Stimulated activated CD4-positive, alpha-beta T cell treated with anti-CD3 and anti-CD28 coated beads, Interleukin-12 subunit alpha, Interleukin-12 subunit beta, amount 100 ng/mL, for 48 hours (primary cell): ENCODE measurements at places on chromosomes 4 and X.

GRCh38 chr4:55592014-55592413, at the start of gene PDCL2:
PDCL2 (minus strand) TSS chr4:55592245; CDS start chr4:55592109, 136 bp downstream.
- DNase-seq, result no peak

- no peak for DNase-seq
These were observed 76.7 kb downstream of the DGKK start for GRCh38 chrX:50393902-50394301.

- no peak for DNase-seq
These were observed 65.7 kb downstream of the SHROOM2 start for GRCh38 chrX:9851890-9852289.

- DNase-seq, result no peak
These were observed 87.1 kb upstream of the PUDP start for GRCh38 chrX:7235071-7235470.

- no peak for DNase-seq
These were observed 10.6 kb downstream of the CLTRN start for GRCh38 chrX:15653961-15654360.

GRCh38 chr4:3656416-3657356, 109.5 kb upstream of the ADRA2C start:
- no peak for DNase-seq

- DNase-seq, result no peak
These were observed 30.4 kb downstream of the TAF1 start for GRCh38 chrX:71396576-71396975.

GRCh38 chr4:77804471-77804870, 14.7 kb downstream of the CNOT6L start:
- DNase-seq, result no peak

DNA sequence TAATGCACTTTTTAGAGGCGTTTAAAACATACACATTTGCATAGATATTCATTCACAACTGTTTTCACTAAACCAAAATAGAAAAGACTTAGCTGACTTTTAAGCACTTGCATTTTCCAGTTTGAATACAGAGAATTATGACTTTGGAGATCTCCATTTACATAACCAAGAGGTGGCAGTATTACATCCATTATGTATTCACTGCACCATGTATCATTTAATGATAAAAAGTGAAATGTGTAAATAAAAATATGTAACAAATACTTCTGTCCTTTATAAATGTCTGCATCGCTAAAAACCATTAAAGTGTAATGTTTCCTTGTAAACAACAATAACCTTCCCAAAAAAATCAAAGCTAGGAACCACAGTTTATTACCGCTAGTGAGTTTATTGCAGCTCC, 413.2 kb downstream of the FGF13 start:
- DNase-seq, result no peak
